ENCODE measurements at places on chromosomes 5 and 9. TPM values are rescaled to one million over a fixed set of nuclear protein-coding genes. Genes with fewer than 3 reads are reported as not detected.
A peak's percentile ranks its signal among the peaks of the same experiment; 100 is the strongest.

DNA sequence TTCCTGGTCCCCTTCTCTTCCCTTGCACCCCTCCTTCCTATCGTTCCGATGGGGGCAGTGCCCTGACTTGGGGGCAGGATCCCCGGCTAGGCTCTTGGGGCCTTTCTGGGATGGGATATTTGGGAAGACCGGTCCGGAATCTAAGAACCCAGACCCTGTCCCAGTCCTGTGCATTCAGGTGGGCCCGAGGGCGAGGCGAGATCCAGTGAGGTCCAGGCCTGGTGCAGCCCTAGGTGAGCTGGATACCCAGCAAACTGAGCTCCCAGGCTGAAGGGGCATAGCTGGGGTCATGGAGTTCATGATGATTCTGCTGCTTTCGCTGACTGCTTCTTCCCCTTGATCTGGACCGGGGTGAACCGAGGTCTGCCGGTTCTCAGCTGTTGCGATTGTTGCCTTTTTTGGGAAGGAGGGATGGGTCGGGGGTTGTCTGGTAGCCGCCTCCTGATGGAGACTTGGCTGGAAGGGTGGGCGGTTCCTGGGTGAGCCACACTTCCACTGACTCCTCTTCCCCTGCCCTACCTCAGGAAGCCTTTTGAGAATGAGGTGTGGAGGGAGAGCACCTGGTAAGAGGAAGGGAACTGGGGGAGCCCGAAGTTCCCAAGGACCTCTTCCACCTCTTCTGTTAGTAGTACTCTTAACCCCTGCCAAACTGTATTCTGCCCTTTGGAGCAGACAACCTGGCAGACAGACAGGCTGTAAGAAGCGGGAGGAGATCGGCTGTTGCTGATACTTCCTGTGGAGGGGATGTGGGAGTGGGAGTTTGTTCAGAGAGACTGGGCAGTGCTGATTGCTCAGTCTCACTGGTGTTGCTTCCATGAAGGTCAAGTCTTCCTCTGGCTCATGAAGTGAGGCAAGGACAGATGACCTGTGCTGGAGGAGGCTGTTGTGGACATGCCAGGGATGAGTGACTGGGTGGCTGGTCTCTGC lies 1.0 kb downstream of the LRRC8A start:
- no peak for DNase-seq

- DNase-seq, result no peak
Observed at GRCh38 chr9:127417131-127418036, 6.8 kb upstream of the ZNF79 start.

GRCh38 chr5:15249152-15249551 lies 250.8 kb upstream of the FBXL7 start:
- DNase-seq, result no peak

GRCh38 chr5:142611154-142611553 lies 74.7 kb downstream of the FGF1 start:
- DNase-seq, result peak; percentile 58

DNA sequence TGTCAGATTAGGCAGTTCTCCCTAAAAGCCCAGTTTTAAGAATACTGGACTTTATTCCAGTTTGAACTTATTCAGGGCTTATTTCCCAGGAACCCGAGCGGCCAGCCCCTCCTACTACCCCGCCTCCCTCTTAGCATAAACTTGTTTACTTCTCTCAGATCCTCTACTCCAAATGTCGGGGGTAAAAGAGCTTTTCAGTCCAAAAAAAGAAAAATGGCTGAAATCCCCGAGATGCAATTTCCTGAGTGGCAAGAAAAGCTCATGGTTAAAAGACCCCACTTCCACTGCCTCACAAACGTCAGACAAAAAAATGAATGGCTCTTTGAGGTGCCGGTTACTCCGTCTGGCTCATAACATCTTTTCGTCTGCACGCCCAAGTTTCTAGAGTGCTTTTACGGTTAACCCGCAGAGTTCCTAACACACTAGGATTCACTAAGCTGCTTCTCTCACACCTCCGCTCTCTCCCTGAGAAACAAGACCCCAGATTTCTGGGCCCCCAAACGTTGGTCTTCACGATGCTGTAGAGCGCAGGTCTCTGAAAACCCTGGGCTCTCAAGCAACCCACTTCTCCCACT lies 402 bp downstream of the BRD8 start:
- peak; percentile 31 for DNase-seq

DNA sequence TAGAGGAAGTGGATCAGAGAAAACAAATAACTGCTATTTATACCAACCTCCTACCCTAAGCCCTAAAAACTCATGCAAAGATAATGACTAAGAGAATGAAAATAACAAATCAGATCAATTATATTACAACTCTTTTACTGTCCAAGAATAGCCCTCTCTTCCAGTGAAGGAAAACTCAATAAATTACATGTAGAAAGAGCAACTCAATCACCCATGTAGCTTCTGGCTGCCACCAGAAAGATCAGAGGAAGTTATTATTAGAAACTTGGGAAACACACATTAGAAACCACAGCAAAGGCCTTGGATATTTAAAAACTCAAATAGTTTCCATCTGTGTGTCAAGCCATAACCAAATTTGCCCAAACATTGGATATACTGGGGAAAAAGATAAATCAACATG lies 134.0 kb upstream of the TARS1 start:
- no peak for DNase-seq

DNA sequence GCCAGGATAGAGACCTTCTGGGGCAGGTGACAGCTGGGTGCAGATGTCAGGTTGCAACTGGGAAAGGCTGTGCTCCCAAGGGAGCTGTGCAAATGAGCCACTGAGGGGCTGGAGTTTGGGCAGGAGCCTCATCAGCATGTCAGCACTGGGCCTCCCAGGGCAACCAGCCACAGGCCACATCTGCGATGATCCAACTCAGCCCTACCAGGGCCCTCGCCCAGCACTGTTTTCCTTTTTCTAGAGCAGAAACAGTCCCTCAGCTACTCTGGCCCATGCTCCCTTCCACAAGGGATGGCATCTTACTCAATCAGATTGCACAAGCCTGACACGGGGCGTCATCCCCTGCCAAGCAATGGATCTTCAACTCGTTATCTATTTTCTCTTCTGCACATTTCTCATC lies 24.8 kb downstream of the NIPAL4 start:
- DNase-seq, result no peak

DNA sequence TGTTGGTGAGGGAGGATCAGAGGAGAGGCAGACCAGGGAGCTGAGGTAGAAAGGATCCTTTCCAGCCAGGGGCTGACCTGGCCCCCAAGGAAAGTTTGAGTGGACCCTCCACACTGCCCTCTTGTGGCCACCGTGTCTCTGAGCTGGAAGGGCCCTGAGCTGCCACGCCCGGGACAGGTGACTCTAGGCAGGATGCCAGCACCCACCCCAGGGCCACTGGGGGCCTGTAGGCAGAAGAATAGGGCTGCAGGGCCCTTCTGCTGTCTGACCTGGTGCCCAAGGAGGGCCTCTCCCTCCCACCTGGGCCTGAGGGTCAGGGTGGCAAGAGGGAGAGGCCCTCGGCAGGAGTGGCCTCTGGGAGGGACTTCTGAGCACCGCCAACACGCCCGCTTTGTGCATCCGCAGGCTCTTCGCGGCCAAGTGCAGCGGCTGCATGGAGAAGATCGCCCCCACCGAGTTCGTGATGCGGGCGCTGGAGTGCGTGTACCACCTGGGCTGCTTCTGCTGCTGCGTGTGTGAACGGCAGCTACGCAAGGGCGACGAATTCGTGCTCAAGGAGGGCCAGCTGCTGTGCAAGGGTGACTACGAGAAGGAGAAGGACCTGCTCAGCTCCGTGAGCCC lies 76.8 kb downstream of the LMX1B start:
- peak; percentile 32 for DNase-seq

DNA sequence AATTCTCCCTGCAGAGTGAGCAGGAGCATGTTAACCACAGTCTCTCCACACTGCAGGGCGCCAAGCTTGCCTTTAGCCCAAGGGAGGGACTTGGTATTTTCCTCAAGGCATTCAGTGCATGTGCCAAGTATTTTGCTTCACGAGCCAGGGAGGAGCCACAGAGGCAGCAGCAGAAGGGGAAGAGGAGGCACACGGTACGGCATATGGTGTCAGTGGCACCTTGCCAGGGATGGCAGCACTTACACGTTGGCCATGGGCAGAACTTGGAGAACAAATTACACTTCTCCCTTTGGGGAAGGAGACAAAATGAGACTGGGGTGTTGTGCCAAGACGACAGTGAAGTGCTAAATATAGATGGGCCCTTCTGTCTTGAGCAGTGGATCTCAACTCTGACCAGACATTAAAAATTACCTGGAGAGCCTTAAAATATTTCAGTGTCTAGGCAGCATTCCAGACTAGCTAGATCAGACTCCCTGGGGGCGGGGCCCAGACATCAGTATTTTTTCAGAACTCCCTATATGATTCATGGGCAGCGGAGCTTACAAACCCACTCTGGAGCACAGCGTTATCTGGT lies 155.8 kb downstream of the DRD1 start:
- DNase-seq, result no peak

GRCh38 chr9:104895572-104895971 lies 32.4 kb downstream of the ABCA1 start:
- no peak for DNase-seq

DNA sequence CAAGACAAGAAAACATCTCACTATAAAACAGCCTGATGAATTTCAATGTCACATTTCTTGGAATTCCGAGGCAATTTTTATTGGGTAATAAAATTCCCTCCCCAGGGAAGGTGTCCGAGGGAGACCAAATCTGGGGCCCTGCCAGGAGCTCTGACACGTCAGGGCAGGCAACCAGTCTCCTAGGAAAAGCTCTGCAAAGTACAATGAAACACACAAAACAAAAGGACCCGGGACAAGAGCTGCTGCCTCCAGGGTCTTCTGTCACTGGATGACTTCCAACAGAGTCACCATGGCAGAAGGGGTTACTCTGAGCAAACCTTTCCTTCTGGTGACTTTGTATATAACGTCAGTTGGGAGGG lies 50.8 kb downstream of the SAXO1 start:
- DNase-seq, result no peak

STK32A gene
- total RNA-seq, result not detected

ENTPD2 gene
- total RNA-seq, result not detected

PURA gene
- 31.8 TPM for total RNA-seq
